ENCODE measurements at places on chromosomes 2 and 18. TPM values are rescaled to one million over a fixed set of nuclear protein-coding genes. Genes with fewer than 3 reads are reported as not detected.

DNA sequence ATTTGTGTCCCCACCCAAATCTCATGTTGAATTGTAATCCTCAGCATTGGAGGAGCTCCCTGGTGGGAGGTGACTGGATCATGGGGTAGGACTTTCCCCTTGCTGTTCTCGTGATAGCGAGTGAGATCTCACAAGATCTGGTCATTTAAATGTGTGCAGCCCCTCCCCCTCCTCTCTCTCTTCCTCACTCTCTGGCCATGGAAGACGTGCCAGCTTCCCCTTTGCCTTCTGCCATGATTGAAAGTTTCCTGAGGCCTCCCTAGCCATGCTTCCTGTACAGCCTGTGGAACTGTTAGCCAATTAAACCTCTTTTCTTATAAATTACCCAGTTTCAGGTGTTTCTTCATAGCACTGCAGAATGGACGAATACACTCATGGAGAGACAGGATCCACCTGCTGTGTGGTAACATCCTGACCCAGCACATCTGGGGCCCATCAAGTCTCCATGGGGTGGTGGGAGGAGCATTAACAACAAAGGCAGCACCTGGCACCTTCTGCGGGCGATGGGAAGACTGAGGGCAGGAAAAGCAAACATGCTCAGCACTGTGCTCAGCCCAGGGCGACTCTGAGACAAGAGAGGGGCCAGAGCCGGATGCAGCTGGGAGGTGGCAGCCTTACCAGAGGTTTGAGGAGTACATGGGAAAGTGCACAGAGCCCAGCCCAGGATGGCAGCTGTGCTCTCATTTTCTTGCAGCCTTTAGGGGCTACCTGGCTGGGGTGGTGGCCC lies 16.2 kb upstream of the ALPP start:
- H3K4me3 ChIP-seq, result no peak overlapping the region
- no peaks in the 10 kb centered on the region for H3K27me3 ChIP-seq
- H3K36me3 ChIP-seq, result no peaks in the 10 kb centered on the region

TMEM182 gene
- total RNA-seq, result 1.0 TPM

GRCh38 chr2:33806041-33806440 lies 206.9 kb upstream of the FAM98A start:
- no peak overlapping the region for H3K4me3 ChIP-seq
- H3K4me1 ChIP-seq, result peaks cover 9% of the 10 kb centered on the region
- peak; percentile 50 for DNase-seq
- no peaks in the 10 kb centered on the region for H3K36me3 ChIP-seq

- no peaks in the 10 kb centered on the region for H3K27me3 ChIP-seq
- no peak for DNase-seq
- no peak overlapping the region for H3K27ac ChIP-seq
- no peak overlapping the region for H3K4me3 ChIP-seq
These were observed 80.3 kb downstream of the ST6GAL2 start for GRCh38 chr2:106805716-106806115.

DSG4 gene
- not detected for total RNA-seq

- H3K4me1 ChIP-seq, result no peaks in the 10 kb centered on the region
- H3K4me3 ChIP-seq, result no peak overlapping the region
- DNase-seq, result peak; percentile 34
- no peaks in the 10 kb centered on the region for H3K27me3 ChIP-seq
These were observed 517.9 kb upstream of the SPHKAP start for GRCh38 chr2:228699400-228699799.

- DNase-seq, result no peak
- H3K36me3 ChIP-seq, result no peaks in the 10 kb centered on the region
- H3K27ac ChIP-seq, result no peak overlapping the region
These were observed 14.1 kb downstream of the TLK1 start for GRCh38 chr2:171146633-171147032.

KIAA2012 gene
- not detected for total RNA-seq

C2orf74 gene
- 7.7 TPM for total RNA-seq

DNA sequence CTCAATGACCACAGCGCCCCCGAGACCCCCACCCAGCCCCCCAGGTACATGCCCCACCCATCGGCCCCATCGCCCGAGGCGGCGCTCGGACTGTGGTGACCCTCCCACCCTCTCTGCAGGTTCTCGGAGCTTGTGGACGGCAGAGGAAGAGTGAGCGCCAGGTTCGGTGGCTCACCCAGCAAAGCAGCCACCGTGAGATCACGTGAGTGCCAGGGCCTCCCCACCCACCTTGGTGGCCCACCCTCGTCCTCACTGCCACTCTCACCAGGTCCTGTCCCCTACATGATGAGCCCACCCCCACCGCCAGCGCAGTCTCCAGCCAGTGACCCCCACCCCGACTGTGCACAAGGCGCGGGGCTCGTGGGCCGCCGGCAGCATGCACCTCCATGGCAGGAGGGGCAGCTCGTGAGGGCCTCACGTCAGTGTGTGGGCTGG lies 30.4 kb downstream of the MTERF4 start:
- no peaks in the 10 kb centered on the region for H3K27me3 ChIP-seq
- H3K27ac ChIP-seq, result no peak overlapping the region
- H3K4me3 ChIP-seq, result no peak overlapping the region
- no peak for DNase-seq
- no peaks in the 10 kb centered on the region for H3K4me1 ChIP-seq

AQP12B gene
- not detected for total RNA-seq

Measured in GM23248 (cell line).